Substantia nigra (tissue), 51 donors: ENCODE measurements at places on chromosomes 2 and 18.

GRCh38 chr2:206328974-206329373 lies 54.5 kb downstream of the ZDBF2 start:
- DNase-seq: no peak

DNA sequence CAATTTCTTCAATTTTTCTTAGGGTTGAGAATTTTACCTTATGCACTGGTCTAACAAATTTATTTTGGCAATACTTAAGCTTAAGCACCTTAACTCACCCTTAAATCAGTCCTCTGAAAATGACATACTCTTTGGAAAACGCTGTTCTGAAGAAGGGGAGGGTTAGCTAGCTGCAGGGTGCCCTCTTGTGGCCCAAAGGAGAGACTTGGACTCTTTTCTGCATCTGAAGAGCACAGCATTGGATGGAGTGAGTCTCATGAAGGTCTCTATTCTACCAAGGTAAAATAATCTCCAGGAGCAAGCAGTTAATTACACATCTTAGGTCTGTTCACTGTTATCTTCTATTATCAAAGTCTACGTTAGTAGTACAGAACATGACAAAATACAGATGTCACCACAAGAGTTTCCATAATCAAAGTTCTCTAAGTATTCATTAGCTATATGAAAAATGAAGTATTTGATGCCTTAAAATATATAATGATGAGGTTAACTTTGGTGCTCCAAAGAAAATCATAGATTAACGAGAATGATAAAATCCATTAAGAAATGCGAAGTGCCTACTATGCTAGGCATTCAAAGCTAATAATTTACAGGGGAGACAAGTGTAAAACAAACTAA lies 24.4 kb downstream of the PUM2 start:
- no peak for DNase-seq

- no peak for DNase-seq
Observed at GRCh38 chr2:178428396-178428806, 22.6 kb downstream of the PRKRA start.

DNA sequence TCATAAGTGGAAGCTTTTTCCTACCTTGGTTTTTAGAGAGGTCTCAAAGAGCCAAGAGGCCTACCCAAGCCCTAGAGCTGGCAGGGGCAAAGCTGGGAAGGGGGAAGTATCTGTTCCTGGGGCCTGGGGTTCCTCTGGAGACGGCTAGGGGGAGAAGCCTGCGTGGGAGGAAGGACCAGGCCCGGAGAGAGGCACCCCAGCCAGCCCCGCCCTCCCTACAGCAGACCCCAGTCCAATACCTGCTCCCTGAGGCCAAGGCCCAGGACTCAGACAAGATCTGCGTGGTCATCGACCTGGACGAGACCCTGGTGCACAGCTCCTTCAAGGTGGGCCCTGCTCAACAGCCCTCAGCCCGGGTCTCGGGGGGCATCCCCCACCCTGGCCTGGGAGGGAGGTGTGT lies 2.2 kb downstream of the CTDSP1 start:
- DNase-seq: no peak

GRCh38 chr2:44620189-44620990 lies 258.6 kb downstream of the CAMKMT start:
- DNase-seq: no peak

DNA sequence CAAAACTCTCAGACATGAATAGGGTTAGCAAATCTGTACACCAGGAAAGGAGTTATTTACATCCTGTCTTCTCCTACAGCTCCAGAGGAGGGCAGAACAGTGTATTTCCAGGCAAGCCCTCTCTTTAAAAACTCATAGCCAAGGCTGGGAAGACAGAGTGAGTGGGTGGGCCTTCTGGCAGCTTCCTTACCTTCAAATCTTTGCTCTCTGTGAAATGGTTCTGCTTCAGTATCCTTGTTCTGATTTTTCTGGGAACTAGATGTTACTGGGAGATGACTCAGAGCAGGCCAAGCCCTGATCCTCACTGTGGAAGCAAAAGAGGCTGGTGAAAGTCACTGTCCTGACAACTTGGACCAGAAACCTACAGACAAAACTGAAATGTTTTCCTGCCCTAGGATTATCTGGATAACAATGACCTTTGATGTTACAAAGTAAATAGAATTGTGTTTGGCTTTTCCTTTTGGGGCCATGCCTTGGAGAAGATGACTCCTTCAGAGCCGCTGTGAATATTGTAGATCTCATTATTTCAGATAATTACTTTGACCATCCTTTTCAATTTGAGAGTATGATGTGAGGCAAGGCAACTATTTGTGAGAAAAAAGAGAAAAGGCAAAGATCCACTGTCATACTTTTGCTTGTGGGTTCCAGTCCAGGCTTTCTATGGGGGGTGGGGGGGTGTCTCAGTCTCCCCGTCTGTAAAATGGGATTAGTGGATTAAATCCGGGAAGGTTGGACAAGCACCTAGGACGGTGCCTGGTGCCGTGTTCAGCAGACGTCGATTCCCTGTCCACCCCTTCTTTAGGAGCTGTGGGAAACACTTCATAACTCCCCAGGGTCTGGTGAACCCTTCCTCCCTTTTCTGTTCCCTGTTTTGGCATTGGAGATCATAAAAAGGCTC lies 644 bp upstream of the QPCT start:
- no peak for DNase-seq

GRCh38 chr2:68466361-68466777 lies 725 bp downstream of the FBXO48 start:
- DNase-seq: no peak

GRCh38 chr2:201363857-201364560 lies 6.9 kb upstream of the FLACC1 start:
- DNase-seq: no peak

DNA sequence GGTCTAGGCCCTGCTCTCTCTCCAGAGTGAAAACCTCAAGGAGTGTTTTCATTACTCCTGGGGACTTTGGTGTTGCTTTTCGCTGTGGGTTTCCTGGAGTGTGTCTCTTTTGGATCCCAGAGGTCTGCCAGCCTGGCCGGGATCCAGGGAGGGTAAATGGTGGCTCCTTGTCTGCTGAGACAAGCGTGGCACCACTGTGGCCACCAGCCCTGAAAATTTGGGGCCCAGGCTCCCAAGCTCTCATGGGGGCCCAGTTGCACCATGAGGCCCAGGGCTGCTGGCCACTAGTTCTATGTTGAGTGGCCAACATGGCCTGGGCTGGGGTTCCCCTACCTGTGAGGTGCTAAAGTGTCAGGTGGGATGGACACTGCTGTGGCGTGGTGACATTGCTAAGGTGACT lies 144.8 kb downstream of the CTIF start:
- no peak for DNase-seq

DNA sequence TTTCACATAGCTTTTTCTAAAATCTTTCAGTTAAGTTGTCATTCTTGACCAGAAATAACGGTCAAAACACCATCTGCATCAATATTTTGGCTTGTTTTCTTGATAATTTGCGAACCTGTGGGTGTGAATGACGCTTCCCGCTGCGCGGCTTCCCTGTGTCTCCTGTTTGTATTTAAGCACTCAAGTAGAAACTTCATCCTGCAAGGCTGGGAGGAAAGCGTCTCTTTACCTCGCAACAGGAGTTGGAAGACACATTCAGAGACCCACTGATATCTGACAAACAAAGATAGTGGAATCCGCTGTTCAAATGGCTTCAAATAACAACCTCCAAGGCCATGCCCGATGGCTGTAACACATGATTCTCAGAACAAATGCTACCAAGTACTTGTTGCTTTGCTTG lies 704.9 kb downstream of the DCDC2C start:
- no peak for DNase-seq

GRCh38 chr2:19046986-19047780 lies 311.2 kb downstream of the OSR1 start:
- DNase-seq: no peak

DNA sequence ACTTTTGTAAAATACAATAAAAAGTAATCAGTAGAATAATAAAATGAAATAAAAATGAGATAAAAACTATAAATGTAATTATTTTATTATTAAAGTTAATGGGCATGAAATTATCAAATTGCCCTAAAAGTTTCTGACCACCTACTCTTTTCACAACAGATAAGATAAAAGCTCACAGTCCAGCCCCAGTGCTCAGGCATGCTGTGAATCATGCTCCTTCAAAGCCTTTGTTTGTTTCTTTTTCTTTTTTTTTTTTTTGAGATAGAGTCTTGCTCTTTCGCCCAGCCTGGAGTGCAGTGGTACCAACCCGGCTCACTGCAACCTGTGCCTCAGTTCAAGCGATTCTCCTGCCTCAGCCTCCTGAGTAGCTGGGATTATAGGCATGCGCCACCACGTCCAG lies 181.7 kb downstream of the ANKRD44 start:
- DNase-seq: no peak

GRCh38 chr2:176385838-176386237 lies 116.6 kb downstream of the MTX2 start:
- DNase-seq: no peak

GRCh38 chr18:63178971-63179370 lies 140.6 kb downstream of the BCL2 start:
- no peak for DNase-seq

- DNase-seq: no peak
Observed at GRCh38 chr18:36211612-36212065, 24.3 kb downstream of the MOCOS start.

DNA sequence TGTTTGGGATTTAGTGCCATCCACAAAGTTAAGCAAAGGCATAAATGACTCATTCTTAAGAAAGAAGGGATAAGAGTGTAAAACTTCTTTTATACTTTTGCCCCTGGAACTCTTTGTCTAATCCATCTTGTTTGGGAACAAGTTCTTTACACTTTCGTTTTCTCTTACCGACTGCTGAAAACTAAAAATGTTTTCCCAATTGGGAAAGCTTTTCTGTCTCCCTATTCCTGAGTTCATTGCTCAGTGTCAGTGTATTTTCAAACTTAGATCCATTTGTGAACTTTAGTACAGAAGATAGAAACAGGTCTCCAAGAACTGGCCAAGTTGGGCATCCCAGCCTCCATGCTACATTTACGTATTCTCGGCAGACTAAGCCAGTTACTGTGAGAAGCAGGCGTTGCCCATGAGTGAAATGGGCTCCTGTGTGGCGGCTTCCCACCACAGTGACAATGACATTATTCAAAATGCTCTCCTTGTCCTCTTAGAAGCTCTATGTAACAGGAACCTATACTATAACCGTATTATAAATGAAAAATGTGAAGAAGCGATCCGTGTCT lies 51.7 kb downstream of the TGOLN2 start:
- no peak for DNase-seq

GRCh38 chr18:22293417-22293816 lies 124.0 kb downstream of the GATA6 start:
- no peak for DNase-seq

DNA sequence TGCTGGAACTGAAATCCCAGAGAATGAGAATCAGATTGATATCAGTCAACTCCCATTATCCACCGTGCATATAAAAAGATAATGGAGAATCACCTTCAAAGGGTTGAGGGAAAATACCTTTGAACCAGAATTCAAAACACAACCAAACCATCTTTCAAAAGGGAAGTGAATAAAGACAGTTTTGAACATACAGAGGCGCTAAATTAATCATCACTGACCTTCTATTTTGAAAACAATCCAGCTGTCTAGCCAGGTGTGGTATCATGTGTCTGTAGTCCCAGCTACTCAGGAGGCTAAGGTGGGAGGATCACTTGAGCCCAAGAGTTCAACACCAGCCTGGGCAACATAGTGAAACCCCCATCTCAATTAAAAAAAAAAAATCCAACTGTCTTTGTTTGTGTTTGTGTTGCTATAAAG lies 63.6 kb downstream of the TRABD2A start:
- no peak for DNase-seq

GRCh38 chr2:150188177-150188576 lies 299.3 kb downstream of the RND3 start:
- DNase-seq: no peak

- DNase-seq: no peak
Observed at GRCh38 chr2:112486895-112487294, 4.9 kb downstream of the TTL start.
